ENCODE measurements at places on chromosomes 4 and X.

- DNase-seq, result no peak
Observed at GRCh38 chr4:161629694-161630441, 533.9 kb downstream of the FSTL5 start.

DNA sequence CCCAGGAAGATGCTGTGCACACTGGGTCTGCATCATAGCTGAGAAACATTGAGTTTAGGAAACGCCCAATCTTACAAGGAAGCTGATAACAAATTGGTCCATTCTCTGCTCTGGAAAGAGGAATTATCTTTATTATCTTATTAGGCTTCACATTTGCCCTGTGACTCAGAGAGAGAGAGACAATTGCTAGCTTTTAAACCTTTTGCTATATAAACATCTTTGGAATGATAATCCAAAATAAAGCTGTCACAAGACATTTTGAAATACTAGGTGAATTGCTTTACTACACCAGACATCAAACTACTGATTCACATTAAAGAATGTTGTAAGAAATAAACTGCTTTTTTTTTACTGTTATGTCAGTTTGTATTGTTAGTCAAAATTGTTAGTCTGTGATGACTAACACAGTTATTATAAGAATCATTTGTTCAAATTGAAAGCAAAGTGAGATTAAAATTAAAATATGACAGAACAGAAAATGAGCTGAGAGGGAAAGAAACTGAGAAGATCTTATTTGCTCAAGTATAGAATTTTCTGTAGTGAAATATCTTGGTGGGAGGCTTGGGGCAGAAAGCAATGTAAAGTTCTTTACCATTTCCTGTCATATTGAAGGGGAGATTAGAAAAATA lies 765.4 kb upstream of the PCDH10 start:
- no peak for DNase-seq

GRCh38 chrX:6382284-6382683 lies 152.6 kb downstream of the VCX3A start:
- DNase-seq, result no peak

DNA sequence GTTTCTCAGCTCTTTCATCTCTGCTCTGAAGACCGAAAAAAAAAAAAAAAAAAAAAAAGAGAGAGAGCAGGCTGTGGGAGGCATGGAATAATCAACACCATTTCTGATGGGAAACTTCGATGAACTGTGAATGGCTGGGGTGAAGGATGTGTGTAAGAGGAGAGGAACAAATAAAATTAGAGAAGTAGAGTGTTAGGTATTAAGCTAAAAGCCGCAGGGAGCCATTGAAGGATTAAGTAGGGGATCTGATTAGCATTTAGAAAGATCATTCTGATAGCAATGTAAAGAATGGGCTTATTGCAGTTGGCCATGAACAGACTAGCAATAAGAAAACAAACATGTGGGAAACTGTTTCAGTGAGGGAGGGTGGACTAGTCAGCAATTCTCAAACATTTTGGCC lies 33.6 kb upstream of the JADE1 start:
- DNase-seq, result no peak

Measured in WTC11 (cell line).